ENCODE measurements at places on chromosomes 12 and 14.

GRCh38 chr12:106214571-106214970 lies 33.2 kb downstream of the CKAP4 start:
- no peak for DNase-seq

DNA sequence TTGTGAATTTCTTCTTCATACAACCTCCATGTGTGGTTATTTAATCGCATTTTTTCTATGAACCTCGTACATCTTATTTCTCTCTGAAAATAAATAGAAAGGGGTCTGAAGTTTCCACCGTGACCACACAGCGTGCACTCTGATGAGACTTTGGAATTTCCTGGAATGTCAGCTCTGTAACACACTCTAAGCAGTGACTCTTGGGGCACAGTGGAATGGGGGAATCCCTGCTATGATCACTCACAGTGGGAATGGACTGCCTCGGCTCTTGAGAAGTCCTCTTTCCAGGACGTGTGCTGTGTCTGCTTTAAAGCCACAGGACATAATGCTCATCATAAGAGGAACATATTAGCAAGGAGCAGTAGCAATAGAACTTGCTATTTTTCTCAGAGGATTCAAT lies 416.2 kb downstream of the EGLN3 start:
- no peak for DNase-seq

DNA sequence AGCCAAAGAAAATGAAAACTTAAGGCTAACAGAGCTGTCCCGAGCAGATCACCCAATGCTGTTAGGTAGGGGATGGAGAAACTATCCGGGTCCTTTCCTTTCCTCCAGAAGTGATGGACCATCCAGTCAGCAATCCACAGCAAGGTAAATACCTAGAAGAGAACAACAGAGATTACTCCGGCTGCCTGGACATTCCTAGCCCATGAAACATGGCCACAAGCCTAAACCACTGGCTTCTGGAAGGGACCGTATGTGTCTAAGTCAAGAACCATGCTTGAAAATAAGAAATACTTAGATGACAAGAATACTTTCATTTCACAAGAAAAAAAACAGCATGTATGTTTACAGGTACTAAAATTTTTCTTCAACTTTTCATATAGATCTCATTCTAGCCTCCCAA lies 152.9 kb downstream of the SLC41A2 start:
- DNase-seq = no peak

DNA sequence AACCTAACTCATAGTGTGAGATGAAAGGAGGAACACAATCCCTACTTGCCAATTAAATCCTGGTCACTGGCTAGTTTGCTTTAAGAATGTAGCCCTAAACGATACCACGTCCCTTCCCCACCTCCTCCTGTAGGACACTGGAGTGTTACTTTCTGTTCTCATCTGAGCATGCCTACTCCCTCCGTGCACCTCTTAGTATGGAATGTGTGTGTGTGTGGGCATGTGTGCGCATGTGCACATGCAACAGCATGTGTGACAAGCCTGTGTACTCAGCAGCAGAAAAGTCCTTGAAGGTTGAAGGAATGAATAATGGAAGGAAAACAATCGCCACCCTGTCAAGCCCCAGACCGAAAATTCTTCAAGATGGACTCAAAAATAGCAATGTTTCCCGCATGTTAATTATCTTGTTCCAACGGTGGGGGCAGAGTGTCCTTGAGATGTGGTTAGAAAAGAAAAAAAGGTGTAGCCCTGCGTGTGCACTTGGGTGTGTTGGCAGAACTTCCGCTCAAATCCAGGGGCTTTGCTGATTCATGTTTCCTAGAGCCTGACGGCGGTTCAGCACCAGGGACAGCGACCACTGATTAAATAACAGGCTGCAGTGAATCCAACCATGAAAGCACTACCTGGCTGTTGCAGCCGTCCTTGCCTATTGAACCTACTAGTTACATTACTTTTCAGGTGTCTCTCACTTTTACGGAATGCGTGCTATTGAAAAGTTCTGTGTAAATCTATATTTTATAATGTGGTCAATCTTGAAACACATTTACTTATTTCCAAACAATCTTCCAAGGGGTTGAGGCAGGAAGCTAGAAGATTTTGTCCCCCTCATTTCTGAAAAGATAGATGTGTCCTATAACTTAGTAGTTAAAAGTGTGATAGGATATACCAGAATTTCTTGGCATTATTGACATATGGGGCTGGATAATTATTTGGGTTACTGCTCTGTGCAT lies 79.8 kb downstream of the SRRM4 start:
- peak; percentile 18 for DNase-seq

- no peak for DNase-seq
Observed at GRCh38 chr12:104505095-104505818, 48.5 kb downstream of the CHST11 start.

DNA sequence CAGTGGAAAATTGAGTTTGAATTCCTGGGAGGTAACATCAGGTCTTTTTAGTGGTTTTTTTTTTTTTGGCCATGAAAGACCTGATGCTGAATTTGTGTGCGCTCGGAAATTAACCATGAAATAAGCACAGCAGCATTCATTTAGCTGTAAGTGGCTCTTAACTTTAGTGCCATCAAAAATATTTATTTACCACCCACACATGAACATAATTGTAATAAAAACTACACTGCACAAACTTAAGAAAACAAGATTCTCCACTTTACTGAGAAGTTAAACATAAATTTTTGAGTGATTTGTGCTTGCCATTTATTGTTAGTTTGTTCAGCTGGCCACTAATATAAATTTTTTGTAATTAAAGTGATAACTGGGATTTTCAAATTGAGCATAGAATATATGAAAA lies 2.4 kb downstream of the SLC41A2 start:
- no peak for DNase-seq

GRCh38 chr14:38261620-38262019 lies 5.7 kb upstream of the CLEC14A start:
- DNase-seq = peak; percentile 2

DNA sequence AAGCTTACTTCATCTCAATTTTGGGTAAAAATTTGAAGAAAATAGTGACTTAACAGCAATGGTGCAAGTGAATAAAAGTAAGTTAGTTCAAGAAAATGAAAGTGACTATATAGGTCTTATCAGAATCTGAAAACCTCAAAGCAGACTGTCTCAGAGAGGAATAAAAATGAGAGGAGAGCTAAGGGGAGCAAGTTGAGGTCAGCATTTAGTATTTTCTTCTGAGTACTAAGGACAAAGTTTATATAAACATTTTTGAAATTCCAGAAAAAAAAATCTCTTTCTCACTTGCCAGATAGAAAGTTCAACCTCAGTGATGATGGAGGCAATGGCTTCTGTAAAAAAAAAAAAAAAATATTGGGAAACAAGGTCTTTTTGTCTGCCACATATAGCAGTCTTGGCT lies 414.1 kb downstream of the NPAS3 start:
- no peak for DNase-seq

DNA sequence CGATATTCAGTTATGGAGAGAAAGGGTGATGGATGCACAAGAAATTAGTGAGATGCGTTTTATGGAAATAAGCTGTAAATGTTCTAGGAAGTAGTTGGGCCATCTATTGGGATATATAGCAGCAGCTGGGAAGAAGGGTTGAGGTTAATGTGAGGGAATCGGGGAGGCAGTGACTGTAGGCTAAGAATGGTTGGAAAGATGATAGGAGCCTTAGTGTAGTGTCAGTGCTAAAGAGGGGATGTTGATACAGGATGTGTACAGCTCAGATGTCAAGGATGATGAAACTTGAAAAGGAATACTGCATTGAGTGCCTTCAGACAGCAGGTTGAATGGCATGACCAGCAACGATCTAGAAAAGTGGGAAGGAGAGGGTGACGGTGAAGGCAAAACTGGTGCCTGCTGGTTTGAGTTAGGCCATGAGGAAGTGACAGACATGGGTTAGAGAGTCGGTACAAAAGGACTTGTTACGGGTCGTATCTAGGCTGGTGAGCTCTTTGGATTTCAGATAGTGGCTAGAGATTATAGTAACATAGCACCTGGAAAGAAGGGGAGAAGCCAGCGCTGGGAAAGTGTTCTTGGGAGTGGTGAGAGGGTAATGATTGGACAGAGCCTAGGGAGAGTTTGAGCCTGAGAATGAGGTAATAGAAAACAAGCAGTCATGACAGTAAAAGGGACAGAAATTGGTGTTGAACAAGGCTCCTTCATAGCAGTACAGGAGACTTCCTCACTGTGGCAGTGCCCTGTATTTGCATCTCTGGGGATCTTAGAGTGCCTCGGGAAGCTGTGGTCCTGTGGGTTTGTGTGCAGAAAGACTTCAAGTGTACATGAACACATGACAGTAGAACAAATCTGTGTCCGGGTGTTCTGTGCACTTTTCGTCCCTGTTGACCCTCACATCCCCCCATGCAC lies 9.6 kb downstream of the MARS1 start:
- DNase-seq = no peak

GRCh38 chr12:83613586-83614110 lies 926.9 kb downstream of the TMTC2 start:
- DNase-seq = no peak

DNA sequence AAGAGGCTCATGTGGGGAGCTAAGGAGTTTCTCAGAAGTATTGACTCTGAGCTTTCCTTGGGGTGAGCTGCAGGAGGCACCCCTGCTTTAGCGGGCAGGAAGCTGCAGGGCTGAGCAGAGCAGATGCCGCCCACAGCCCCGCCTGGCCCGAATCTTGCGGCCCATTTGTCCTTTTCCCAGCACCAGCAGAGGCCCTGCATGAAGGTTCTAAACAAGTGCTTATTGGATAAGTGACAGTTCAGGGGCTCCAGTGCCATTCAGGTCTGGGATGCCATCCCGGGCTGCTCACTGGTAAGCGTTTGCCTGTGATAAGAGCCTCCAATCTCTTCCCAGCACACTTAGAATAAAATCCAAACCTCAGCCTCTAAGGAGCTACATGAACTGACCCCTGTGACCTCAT lies 11.4 kb downstream of the RILPL1 start:
- no peak for DNase-seq

GRCh38 chr14:74614508-74615495 lies 2.8 kb upstream of the LTBP2 start:
- no peak for DNase-seq

All from activated CD4-positive, alpha-beta T cell treated with anti-CD3 and anti-CD28 coated beads, Interleukin-2, amount 50 U/mL, for 16 hours (primary cell).